NCI-H1436 (cell line): ENCODE measurements at places on chromosomes 3 and 15.

GRCh38 chr3:169564883-169565282, 98.6 kb downstream of the MECOM start:
- no peak for DNase-seq

GRCh38 chr3:115169808-115170207, 22.7 kb upstream of the ZBTB20 start:
- no peak for DNase-seq

DNA sequence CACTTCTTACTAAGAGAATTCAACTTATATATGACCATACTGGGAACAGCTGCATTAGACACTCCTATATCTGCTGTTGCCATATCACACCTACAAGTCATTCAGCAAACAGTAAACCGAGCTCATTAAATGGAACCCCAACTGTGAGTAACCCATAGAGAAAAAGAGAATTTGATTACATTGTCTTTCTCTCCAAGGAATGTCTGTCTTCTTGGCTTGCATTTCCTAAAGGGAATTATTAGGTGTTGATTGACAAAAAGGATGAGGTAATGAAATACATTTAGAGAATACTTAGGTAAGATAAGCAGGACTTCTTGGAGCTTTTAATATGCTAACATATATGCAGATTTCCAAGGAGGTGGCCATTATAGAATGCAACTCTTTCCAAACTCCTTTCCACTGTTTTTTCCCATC, 76.8 kb downstream of the SLMAP start:
- no peak for DNase-seq

GRCh38 chr3:126957776-126958637, 24.9 kb upstream of the PLXNA1 start:
- no peak for DNase-seq

DNA sequence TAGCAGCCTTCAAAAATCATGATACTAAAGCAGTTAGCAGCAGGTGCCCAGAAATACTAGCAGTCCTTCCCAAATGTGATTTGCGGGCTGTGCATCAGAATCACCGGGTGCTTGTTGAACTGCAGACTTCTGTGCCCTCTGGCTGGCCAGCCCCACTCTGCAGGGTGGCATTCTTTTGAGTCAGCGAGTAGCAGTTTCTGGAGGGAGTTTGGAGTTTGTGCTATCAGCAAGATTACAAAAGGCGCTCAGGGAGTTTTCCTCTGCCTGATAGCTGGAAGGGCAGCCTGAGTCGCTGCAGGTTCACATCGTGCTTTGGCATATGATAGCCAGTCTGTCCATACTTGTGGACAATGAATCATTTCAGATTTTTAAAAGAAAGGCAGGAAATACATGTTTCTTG, 57.6 kb downstream of the CLDN11 start:
- no peak for DNase-seq

DNA sequence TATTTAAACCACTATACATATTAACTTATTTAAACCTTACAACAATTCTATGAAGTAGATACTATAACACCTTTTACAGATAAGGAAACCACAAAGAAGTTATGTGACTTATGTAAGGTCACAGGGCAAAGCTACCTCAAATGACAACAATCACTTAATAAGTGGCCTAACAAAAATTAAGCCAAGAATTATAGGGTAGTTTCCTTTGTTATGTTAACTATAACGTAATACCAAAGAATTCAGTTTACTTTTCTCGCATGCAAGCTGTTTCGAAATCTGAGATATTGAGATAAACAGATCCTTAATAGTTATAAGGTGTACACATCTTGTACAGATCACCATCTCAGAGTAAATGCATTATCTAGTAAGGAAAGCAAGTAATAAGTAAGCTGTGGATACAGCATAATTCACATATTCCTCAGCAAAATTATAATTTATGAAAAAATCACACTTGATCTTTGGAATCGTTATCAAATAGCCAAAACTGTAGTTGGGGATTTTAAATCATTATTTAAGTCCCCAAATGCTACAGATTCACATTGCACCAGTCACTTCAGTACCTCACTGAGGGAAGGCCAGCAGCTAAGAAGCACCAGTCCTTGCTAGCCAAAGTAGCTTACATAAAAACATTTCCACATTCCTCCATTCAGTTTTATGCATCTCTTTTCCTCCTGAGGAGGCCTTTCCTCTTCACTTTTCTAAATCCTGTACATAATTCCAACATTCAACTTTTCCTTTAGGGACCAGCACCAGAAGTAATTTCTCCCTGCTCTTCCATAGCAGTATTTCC, 226.8 kb downstream of the TBC1D5 start:
- DNase-seq = no peak

GRCh38 chr3:9043063-9043462, 79.8 kb upstream of the RAD18 start:
- DNase-seq = no peak

DNA sequence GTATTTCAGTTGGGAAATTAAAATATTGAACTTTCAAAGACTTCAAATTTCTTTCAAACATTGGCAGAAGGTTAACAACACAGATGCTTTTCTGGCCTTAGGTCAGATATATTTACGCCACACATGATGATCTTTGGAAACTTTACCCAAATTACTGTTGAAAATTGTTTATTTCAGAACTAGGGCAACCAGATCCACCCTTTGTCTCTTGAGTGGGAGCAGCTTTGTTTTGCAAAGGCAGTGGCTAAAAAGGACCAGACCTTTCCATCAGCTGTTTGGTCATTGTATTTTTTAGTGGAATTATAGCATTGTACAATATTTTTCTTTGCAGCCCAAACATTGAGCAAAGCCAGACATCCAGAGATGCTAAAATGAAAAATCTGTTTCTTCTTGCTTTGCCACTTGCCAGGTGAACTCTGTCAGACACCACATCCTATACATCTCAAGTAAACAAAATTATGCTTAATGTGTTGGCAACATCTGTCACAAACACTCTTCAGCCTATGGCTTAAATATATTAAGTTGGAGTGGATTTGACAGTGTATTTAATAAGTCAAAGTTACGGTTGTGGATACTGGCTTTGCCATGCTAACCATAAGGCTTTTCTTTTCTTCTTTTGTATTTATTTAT, 651.9 kb downstream of the RBMS3 start:
- DNase-seq = no peak

- DNase-seq = no peak
Observed at GRCh38 chr3:15063238-15063637, 1.9 kb downstream of the MRPS25 start.

DNA sequence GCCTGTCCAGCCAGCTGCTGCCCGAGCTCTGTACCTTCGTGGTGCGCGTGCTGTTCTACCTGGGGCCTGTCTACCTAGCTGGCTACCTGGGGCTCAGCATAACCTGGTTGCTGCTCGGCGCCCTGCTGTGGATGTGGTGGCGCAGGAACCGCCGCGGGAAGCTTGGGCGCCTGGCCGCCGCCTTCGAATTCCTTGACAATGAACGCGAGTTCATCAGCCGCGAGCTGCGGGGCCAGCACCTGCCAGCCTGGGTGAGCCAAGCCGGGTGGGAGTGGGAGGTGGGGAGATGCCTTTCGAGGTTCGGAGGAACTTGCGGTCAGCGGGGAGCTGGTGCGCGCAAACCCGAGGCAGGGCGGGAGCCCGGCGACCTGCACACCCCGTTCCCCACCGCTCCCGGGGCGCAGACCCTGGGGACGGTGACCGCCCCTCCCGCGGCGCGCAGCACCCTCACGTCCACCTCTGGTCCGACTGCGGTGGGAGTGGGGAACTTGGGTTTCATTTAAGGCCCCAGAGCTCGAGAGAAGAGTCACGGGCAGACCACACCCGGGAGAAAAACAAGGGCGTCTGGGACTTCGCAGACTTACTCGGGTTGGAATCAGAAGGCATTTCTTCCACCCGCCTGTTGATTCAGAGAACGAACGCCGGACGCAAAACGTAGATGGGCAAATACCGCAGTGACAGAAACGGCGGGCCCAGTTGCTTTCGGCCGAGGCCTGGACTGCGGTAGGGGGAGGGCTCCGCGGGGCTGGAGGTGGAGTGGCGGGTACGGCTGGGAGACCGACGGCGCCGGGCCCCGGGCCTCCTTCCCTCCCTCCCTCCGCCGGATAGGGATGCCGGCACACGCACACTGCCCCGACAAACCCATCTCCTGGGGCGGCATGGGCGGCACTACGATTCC, 708 bp downstream of the ESYT3 start:
- no peak for DNase-seq
